ENCODE measurements at places on chromosomes 2 and 18.
A peak's percentile ranks its signal among the peaks of the same experiment; 100 is the strongest.

DNA sequence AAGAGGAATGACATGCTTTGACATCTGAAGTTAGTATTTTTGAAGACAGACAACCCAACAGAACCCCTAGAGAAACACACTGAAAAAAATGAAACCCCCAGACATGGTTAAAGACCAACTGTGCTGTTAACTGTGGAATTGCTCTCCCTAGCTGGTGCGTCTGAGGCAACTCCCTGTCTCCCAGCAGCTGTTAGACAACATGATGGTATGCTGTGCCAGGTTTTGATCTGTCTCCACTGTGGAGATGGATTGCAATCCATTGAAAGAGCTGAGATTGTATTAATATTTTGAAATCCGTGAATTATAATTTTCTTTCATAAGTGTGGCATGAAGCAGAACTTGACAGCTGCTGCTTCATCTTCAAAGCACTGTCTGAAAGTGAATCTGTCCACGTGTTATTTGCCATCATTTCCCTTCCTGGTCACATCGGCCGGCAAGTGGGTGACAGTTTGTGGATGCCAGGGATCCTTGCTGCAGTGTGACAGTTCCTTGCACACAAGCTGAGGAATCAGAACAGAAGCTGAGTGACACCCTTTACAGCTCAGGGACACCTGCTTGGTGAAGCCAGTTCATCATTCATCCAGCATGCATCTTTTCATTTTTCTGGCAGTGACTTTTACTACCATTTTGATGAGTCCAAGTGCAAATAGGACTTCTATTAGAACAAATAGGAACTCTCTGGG lies 58.2 kb upstream of the ACSL3 start:
- peak; percentile 12 for DNase-seq

DNA sequence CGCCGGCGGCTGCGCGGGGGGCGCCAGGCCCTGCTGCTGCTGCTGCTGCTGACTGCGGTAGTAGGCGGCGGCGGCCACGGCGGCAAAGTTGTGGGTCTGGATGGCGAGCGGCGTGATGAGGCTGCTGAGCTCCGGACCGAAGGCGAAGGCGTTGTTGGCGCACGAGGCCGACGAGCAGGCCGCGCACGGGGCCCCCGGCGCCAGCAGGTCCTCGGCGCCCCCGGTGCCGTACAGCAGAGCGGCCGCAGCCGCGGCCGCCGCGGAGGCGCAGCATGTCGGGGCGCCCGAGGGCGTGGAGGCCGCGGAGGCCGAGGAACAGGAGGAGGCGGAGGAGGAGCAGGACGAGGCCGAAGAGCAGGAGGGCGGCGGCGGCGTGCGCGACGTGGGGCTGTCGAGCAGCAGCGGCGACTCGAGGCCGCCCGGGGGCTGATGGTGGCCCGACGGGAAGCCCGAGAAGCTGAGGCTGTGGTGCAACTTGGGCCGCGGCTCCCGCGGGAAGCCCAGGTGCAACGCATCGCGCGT lies 1.8 kb downstream of the ZFP36L2 start:
- no peak for DNase-seq

GRCh38 chr2:217979151-217979811 lies 23.5 kb downstream of the TNS1 start:
- no peak for DNase-seq

DNA sequence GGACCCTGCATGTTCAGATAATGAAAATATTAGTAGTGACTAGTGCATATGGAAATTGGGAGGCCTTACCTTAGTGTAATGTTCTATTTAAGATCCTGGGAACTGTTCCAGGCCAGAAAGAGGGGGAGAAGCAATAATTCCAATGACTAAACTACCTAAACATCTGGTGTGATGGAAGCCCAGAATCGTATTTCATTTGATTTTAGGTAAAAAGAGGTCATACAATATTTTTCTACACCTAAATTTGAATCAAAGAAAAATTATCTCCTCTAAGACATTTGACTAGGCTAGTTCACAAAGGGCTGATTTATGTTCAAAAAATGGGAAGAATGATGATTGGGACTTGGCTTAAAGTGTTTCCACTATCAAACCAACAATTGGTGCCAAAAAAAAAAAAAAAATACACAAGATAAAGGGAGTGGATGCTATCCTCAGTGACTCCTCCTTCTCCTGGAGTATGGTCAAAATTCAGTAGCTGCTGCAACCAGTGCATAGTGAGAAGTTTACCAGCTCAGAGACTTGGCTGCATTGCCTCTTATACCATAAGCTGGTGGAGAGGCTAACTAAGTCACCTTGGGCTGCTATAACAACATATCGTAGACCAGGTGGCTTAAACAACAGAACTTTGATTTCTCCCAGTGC lies 1038.3 kb upstream of the ACVR2A start:
- DNase-seq, result no peak

- DNase-seq, result no peak
Measured at GRCh38 chr2:23453836-23454460, 69.0 kb downstream of the KLHL29 start.

DNA sequence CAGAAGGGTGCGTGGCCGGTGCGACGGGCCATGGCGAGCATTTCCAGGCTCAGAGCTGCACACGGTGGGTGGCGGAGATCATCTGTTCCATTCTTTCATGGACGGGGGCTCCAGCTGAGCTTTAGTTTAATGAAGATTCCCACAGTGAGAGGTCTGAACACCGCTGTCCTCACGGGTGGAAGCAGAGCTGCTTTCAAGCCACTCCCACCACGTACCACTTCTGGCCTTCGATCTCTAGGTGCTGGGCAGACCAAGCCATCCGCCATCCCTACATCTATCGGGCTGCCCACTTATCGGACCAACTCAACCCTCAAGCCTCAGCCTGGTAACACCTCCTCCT lies 18.5 kb downstream of the GPR35 start:
- DNase-seq, result no peak

- DNase-seq, result no peak
Measured at GRCh38 chr2:68103709-68104055, 40.9 kb upstream of the C1D start.

All from NCI-H1092 treated with DMSO at 0.1 percent for 48 hours (cell line).